T1000 (cell line): ENCODE measurements at places on chromosomes 12 and 14.

DNA sequence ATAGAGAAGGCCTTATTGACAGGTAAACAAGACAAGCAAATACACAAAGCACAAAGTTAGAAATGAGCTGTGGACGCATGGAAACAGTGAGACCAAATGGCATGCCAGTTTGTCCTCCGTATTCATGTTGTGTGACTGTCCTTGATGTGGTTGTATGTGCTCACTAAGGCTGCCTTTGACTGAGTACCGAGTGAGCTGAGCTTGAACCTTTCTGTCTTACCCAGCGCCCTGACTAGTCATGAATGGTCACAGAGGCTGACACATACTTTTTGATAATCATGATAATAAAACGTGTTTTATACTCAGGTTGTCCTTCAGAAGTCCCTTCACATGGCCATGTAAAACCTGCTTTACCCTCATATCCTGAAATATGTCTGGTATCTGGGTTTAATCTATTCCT lies 553 bp upstream of the CATSPERB start:
- DNase-seq: no peak

DNA sequence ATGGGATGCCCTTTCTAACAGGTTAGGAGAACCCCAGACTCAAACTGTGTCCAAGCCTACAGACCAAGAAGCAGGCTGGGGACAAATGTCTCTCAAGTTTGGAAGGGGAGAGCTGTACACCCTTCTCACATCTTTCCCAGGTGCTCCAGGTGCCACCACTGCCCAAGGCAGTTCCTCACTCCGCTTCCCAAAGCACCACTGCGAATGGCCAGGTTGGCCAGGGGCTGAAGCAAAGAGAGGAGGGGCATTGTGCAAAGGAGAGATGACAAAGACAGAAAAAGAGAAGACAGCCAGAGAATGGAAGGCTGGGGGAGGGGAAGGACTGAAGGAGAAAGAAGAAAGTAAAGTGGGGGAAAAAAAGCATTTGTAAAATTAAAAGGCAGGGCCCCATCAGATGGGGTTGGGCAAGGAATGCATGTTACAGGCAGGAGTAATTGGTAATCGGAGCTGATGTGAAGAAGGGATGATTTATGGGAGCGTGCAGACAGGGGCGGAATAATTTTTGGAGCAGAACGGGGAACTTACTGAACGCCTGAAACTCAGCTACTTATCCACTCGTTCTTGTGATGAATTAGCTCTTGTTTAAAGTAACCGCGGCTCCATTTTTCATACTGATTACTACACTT lies 165.8 kb downstream of the ESRRB start:
- DNase-seq: no peak

DNA sequence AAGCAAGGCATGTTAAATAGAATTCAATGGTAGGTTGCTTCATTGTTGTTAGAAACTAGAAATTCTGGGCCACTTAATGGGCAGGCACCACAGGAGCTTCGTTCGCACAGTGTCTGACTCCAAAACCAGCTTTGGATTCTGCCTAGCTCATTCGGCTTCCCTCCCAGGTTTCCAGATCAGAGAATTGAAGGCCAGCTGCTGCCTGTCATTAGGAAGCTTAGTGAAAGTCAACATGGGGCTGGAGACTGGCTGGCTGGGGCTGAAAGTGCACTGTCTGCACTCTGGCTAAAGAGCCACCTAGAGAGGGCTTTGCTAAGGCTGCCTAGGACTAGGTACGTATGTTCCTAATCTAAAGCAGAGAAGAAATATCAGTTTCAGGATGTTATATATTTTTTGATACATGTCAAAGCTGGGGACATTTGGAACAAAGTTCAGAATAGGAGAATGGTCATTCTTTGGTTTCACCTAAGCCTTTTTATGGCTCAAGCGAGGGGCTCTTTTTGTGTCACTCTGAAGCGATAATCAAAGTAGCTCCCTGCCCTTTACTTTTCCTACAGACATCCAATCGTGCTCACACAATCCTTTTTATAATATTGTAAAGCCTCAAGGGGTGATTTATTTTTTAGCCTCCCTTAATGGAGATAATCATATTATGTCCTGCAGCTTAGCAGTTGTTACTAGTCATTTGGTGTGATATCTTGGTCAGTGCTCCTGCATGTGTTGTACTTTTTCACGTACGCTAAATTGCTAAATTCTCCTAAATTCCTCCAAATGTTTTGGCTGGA lies 238.5 kb upstream of the NAV3 start:
- no peak for DNase-seq

GRCh38 chr12:21456291-21456780 lies 18.9 kb downstream of the PYROXD1 start:
- no peak for DNase-seq

GRCh38 chr12:121297435-121297991 lies 1.0 kb upstream of the CAMKK2 start:
- DNase-seq: no peak

- DNase-seq: no peak
Observed at GRCh38 chr14:58281969-58282368, 16.4 kb upstream of the ARID4A start.

DNA sequence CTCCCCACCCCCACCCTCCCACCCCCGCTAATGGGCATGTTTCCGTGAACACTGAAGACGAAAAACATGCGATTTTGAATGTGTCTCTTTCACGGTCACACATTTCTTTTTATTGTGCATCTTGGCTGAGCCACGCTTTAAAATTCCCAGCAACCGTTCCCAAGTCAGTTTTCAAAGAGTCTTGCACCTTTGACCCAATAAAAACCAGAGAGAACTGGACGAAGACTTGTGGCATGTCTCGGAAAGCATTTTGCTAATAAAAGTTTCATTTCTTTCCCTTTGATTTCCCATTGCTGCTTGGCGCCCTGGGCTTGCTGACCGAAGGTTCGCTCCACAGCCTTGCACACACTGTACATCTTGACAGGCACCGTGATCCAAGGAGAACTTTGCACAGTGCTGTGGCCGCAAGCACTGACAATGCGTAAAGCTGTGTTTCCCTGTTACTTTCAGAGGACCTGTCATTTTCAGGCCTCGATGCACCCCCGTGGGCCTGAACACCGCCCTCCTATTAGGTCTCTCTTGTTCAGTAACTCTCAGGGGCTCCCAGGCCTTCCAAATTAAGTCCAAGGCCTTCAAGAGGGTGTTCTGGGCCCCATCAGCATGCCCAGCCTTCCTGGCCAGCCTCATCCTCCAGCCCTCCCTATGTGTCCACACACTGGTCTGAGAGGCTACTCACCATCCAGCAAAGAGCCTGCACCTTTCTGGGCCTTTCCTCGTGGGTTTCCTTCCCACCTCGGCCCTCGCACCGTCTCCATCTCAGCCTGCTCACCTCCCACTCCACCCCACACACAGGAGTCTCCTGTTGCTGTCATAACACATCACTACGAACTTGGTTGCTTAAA lies 63.4 kb upstream of the DIO3 start:
- DNase-seq: no peak

DNA sequence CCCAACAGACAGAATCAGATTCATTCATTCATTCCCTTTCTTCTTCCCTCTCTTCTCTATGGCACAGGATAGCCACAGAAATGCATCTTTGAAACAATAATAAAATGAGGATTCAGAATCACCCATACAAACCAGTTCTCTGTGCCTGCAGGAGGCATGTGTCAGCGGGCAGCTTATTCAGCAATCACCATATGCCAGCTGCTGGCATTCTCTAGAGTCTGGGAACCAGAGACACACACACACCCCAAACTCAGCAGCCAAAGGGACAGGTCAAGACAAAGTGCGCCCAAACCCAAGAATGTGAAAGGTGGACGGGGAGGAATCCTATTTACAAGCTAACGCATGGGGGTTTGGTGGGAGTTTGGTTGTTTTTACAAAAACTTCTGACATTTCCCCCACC lies 14.1 kb downstream of the ARF3 start:
- DNase-seq: no peak

GRCh38 chr14:76313303-76313702 lies 62.6 kb upstream of the ESRRB start:
- no peak for DNase-seq

GRCh38 chr12:123744836-123745235 lies 17.3 kb upstream of the DNAH10 start:
- DNase-seq: no peak

DNA sequence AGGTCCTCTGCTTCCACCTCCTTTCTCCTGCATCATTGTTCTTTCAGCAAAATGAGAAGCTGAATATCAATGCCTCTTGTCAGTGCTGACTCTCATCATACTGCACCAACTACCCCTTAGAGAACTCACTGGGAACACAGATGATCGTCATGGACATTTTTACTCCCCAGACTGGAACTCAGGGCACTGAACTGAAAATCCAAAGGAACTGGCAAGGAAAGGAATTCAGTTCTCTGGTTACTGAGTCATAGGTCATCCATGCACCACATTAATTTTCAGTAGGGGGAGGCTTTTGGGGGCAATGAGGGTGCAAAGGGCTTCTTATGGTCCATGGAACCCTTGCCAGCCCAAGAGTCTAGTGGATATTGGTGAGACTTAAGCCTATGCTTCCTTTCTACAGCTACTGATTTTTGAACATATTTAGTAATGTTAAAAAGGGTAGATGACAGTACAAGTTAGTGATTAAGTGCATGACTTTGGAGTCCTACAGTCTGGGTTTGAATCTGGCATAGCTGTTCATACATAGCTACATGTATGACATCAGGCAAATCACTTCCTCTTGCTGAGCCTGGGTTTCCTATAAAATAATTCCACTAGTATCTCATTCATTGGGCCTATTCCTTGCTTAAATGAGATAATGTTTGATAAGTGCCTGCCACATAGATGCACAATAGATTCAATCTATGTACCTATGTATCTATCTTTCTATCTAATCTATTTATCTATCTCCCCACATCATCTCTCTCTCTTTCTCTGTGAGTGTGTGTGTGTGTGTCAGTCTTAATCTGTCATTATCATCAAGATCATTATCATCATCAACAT lies 29.2 kb downstream of the BBS10 start:
- no peak for DNase-seq

- DNase-seq: no peak
Observed at GRCh38 chr12:60262378-60262777, 666.5 kb downstream of the SLC16A7 start.

- no peak for DNase-seq
Observed at GRCh38 chr12:102249079-102249841, 51.6 kb upstream of the PMCH start.

DNA sequence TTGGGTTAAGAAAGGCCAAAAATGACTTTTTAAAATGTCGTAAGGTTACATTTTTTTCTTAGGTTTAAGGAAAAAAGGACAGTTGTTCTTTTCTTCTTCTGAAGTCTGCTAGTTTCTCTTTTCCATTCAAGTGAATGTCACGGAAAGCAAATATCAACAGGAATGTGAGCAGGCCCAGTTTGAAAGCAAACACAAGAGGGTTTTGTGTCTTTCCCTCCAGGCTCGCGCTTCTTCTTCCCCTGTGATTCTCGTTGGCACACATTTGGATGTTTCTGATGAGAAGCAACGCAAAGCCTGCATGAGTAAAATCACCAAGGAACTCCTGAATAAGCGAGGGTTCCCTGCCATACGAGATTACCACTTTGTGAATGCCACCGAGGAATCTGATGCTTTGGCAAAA lies 85.4 kb downstream of the LRRK2 start:
- DNase-seq: no peak

DNA sequence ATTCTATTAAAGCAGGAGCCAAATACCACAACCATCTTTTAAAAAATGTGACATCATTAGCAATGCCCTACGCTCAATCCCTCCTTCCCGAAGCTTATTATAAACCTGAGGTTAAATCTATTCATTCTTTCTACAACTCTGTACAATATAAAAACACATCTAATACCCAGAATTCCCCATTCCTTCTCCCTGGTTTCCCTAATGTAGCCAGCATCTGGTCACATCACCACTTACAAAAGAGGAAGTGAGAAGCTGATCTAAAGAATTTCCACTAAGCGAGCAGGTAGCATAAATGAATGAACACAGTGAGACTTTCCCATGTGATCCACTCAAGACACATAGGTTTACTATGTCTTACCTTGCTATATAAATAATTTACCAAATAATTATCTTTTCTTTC lies 90.4 kb downstream of the LRP6 start:
- DNase-seq: no peak

DNA sequence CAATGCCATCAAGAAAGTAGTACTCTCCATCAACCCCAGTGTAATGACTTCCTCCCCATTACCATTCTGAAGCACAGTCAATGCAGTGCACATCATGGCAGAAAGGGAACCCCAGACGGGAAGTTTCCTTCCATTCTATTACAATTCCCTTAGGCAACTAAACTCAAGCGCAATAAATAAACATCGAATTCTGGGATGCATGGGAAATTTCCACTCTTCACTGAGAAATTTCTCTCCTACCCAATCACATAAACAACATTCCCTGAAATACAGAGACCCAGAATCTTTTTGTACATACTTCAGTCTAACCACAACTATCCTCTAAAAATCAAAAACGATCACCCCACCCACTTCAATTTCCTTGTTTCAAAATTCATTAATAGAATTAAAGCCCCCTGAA lies 20.0 kb downstream of the SARNP start:
- no peak for DNase-seq

- DNase-seq: no peak
Observed at GRCh38 chr12:21814814-21815213, 40.3 kb upstream of the KCNJ8 start.

GRCh38 chr12:79615596-79616560 lies 74.9 kb downstream of the PAWR start:
- no peak for DNase-seq

DNA sequence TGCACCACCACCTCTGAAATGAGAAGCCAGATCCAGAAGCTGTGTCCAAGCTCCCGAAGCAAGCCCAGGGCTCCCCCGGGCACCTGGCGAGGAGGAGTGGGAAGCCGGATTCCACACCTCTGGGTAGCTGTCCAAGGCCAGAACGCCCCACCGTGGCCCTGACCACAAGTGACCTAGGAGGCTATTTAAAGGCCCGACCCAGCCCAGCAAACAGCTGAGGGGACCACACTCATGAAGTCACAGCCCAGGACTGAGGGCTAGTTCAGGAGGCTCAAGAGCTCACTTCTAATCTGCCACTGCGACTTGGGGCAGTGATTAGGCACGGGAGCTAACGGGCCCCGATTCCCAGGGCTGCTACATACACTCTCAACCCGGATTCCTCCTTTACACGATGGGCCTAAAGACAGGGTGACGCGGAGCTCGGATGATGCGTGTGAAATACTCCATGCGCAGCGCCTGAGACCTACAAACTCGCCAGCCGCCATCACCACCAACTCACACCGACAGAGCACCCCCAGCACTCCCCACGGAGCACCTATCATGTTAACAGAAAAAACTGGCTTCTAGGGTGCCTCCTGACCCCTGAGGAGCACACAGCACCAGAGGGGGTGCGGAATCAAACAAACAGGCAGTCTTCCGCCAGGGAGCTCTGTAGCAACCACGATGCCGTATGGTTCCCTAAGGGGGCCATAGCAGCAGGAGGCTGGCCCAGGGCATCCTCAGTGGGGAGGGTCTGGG lies 84.0 kb upstream of the GPR68 start:
- DNase-seq: no peak

DNA sequence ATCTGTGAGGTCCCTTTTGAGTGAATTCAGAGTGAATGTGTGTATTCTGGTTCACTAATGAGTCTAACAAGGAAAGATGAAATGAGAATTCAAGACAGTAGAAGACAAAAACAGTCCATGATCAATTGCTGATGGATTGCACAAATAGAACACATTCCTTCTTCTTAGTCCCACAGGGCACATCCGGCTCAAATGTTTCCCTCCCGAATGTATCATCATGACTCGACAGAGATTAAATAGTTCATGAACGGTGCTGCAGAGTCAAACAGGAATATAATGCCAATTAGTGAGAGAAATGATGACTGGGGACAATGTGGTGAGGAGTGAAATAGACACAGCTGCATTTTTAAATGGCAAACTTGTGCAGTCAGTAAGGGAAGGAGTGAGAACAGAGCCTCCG lies 11.5 kb upstream of the SFSWAP start:
- no peak for DNase-seq
